ENCODE measurements at places on chromosomes 2 and 18.

DNA sequence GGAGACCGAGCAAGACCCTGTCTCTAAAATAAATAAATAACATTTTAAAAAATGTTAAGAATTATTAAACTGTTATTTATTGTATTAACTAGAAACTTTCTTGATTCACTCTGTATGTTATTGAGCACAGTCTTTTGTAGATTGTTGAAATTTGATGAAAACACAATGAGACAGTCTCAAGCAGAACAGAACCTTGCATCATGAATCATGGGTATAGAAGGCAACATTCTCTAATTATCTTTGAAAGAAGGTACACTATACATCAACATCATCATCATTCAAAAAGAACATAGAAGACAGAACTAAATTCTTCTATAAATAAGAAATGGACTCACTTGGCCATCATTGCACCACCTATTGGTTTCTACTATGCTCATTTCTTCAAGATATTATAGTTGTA lies 67.7 kb downstream of the SLC8A1 start:
- no peak for DNase-seq

- no peak for DNase-seq
Measured at GRCh38 chr2:147623328-147623727, 221.5 kb upstream of the ACVR2A start.

DNA sequence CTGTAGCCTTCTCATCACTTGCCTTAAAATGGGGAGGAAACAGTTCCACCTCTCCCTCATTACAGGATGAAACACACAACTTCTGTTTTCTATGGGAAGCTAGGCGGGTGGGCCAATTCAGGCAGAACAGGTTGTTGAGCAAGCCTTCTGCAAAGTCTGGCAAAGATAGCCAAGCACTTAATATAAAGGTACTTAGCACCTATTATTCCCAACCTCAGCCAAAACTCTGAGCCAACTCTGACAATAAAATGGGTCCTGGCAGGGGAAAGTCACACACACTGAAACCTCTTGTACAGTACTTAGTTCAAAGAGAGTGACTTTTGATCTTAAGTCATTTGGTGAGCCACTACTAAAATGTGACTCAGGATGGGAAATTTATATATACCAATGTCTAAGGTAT lies 15.8 kb upstream of the SOCS6 start:
- no peak for DNase-seq

DNA sequence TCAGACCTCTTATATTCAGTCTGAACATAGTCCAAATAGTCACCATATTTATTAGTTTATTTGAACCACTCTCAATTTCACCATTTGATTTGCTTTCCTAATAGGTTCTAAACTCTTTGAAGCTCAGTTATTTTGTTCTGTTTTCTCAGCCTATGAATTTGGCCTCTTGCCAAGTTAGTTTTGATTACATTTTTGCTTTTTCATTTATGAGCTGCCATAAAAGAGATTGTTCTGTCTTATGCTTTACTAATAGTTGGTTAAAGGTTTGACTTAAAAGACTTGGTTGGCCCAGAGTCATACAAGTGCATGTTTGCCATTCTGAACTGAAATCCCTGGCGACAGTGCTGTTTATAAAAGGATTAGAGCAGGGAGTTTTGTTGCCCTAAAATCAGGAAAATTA lies 85.9 kb upstream of the RANBP2 start:
- DNase-seq, result no peak

DNA sequence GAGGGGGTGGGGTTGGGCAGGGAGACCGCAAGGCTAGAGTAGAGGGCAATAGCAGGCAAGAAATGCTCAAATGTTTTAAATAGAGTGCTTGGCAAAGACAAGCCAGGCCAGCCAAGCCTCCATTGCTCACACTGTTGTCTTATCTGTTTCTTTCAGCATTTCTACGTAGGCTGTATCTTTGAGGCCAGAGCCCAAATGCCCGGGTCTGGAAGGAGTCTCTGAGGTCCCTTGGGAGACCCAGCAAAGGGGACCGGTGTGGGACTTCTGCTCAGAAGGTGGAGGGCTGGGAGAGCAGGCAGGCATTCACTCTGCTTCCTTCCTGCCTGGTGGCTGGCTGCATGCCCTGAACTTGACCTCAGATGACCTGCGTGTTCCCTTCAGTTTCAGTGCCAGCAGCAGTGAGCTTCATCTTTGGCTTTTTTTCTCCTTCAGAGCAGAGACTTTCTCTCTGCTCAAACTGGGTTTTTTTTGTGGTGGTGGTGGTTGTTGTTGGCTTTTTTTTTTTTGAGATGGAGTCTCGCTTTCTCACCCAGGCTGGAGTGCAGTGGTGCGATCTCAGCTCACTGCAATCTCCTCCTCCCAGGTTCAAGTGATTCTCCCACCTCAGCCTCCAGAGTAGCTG lies 13.7 kb upstream of the TET3 start:
- DNase-seq, result peak; percentile 92

- no peak for DNase-seq
Measured at GRCh38 chr2:237213315-237214022, 127.8 kb downstream of the COPS8 start.

DNA sequence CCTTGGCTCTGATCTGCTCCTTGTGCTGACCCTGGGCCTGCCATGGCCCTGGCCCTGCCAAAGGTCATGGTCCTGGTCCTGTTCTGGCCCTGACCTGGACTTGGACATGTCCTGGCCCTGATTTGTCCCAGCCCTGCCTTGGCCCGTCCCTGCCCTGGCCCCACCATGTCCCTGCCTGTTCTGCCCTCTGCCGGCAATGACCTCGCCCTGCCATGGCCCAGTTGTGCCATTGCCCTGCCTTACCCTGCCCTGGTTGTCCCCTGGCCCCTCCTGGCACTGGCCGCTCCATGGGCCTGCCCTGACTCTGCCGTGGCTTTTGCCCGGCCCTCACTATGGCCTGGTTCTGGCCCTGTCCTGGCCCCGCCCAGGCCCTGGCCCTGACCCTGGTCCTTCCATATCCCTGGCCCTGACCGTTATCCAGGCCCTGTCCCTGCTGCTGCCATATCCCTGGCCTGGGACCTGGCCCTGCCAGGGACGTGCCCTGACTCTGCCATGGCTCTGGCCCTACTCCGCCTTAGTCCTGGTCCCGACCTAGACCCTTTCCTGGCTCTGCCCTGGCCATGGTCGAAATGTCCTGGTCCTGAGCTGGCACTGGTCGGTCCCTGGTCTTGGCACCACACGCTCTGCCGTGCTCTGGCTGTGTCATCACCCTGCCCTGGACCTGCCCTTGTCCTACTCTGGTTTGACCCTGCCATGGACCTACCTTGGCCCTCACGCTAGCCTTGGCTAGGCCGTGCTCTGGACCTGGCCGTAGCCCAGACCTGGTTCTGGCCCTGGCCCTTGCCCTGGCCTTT lies 6.8 kb upstream of the ANKRD62 start:
- no peak for DNase-seq

DNA sequence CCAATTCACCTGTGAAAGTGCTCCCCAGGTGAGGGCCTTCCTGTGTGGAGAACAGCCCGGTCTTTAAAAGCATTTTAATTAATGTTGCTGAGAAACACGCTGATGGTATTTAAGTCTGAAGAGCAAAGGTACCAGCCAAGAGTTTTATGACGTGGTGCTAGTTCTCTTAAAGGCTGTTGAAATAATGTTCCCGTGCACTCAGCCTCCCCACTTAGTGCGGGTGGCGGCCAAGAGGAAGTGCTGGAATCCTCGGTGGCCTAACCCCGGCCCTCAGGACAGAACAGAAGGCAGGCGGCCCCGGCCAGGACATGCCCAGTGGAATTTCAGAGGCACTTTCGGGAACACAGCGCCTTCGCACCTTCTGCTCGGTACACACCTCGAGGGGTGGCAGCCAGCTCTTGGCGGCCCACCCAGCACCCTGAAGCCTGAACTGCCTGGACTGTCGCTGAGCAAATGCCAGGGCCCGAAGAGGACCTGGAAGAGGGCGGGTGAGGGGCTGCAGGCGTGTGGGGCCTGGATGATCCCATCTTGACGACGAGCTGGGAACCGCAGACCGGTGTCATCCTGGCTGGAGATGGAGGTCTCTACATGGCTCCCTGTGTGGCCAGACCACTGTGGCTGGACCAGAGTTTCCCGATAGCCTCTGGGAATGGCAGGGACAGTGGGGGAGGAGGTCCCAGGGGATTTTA lies 142.9 kb downstream of the ASB1 start:
- no peak for DNase-seq

DNA sequence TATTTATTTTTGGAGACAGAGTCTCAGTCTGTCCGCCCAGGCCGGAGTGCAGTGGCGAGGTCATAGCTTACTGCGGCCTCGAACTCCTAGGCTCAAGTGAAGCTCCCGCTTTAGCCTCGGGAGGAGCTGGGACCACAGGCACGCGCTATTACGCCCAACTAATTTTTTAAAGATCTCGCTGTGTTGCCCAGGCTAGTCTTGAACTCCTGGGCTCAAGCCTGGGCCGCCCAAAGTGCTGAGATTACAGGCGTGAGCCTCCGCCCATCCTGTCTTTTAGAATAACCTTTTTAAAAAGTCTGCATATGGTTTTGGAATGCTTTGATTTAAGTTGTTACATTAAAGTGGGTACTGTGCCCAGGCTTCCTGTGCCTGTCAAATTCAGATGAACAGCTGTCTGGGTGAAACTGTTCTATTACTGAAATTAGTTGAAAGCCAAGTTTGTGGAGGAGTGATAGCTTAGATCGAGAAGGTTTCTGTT lies 944 bp downstream of the RAB3GAP1 start:
- DNase-seq, result no peak

DNA sequence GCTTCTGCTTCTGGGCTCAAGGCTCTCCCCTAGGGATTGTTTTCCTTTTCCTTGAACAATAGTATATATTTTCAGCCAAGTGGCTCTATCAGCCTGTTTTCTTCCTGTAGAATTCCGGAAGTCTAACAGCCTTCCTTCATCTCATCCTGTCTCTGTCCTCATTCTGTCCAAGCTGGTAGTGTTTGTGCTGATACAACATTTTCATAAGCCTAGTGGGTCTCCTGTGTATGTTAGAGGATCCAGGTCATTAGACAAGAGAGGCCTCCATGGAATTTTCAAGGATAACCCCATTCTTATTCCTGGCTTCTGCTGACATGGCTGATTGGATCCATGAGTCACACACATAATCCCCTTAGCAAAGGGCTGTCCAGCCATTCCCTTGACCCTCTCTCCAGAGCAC lies 467.6 kb downstream of the PTPRM start:
- DNase-seq, result no peak

DNA sequence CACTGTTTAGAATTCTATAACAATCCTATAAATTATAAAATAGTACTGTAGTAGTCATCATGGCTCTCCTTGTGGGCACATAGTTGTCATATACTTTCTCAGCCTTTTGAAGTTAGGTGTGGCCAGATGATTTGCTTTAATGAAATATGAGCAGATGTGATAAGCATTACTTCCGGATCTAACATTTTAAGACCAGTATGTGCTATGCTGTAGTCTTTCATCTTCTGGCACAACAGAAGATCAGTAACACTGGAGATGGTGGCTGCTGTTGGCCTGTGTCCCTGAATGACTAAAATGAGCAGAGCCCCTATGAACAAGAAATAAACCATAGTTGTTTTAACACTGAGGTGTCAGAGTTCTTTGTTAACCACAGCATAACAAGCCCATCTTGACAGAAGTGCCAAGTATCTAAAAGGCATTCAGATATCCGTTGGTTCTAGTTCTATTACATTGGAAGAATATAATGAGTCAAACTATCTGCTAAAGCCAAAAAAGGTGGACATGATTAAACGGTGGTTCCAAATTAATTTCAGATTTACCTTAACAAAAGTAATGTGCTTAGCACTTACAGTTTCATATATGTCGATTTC lies 6.3 kb downstream of the MEX3C start:
- peak; percentile 64 for DNase-seq

DNA sequence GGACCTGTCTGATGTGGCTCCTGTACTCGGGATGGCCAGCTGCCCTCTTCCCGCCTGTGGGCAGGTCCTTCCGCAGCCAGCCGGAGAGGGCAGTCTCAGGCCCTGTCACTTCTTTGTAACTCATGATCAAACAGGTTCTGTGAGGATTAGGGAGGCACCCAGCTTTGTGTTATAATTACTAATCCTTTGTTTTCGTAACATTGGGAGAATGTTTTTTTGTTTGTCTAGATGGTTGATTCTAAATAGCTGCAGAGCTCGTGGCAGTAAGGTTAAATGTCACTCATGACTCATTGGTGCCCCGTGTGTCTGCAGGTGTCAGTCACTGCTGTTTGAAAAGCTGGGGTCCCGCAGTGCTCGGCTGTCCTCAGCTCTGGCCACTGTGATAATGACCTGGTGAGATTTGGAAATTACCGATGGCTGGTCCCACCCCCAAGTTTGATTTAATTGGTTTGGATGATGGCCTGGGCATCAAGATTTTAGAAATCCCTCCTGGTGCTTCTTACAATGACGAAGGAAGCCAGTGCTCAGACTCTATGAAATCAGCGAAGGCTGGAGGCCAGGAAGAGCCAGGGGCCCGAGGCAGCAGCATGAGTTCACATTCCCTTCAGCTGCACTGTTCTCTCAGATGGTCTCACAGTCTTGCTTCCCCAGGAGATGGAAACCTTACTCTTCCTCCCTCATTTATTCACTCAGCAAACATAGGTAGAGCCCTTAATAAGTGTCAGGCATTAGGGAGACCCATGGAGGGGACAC lies 172.8 kb downstream of the VAPA start:
- DNase-seq, result no peak

DNA sequence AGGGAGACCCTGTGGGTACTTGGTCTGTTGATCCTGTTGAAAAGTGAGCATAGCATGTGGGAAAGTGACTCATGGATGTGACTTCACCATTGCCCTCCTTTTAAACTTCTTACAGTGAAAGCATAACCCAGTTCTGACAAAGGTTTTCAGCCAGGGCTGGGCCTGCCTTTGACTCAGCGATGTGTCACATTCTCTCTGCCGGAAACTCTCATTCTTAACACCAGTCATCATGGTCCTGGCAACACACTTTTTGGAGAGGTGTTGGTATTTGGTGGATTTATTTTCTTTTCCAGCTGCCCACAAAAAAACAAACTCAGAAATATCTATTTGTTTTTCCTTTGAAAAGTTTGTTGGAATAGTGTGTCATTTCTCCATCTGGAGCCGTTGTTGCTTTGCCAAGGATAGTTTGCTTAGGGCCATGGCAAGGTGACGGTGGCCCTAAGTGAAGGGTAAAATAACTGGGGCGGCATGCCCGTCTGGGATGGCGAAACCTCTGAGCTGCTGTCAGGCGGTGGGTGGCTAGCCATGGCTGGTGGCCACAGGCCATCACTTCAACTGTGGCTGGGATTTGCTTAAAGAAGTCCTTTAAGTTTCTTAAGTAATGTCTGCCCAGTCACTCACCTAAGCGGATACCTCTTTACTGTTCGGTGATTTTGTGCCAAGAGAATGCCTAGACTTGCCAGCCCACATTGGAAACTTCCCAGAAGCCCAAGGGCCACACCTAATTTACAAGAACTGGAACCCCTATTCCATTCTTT lies 123.3 kb downstream of the LTBP1 start:
- no peak for DNase-seq

- no peak for DNase-seq
Measured at GRCh38 chr2:190636361-190636760, 12.5 kb upstream of the NAB1 start.

GRCh38 chr18:48161911-48162698 lies 231.6 kb upstream of the SMAD2 start:
- no peak for DNase-seq

DNA sequence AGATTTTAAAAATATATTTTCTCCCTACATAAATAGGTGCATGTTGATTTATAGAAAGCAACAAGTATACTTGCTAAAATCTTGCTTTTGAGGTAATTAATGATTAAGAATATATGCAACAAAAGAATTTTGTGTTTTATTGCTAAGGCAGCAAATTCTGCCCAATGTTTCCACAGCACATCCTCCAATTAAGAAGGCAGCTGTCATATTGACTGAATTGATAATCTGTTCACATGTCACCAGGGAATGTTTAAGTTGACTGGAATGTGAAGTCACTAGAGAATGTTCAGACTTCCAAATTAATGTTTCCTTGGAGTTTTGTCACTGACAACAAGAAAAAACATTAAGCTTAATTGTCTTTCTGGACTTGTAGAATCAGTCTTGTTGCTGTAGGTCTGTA lies 1602.7 kb upstream of the SLC39A10 start:
- no peak for DNase-seq
